SHP77 (cell line): ENCODE measurements at places on chromosomes 7 and 10.

GRCh38 chr10:82889728-82890127 is 1014.7 kb downstream of the NRG3 start:
- DNase-seq, result no peak

DNA sequence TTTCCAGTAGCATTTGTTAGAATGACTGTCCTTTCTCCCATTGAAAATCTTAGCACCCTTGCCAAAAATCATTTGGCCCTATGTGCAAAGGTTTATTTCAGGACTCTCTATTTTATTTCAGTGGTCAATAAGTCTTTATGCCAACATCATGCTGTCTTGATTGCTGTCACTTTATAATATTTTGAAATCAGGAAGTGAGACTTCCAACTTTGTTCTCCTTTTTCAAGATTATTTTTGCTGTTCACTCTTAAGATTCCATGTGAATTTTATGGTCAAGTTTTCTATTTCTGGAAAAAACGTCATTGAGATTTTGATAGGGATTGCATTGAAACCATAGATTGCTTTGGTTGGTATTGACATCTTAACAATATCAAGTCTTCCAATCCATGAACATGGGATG is 65.1 kb downstream of the PAXIP1 start:
- no peak for DNase-seq

DNA sequence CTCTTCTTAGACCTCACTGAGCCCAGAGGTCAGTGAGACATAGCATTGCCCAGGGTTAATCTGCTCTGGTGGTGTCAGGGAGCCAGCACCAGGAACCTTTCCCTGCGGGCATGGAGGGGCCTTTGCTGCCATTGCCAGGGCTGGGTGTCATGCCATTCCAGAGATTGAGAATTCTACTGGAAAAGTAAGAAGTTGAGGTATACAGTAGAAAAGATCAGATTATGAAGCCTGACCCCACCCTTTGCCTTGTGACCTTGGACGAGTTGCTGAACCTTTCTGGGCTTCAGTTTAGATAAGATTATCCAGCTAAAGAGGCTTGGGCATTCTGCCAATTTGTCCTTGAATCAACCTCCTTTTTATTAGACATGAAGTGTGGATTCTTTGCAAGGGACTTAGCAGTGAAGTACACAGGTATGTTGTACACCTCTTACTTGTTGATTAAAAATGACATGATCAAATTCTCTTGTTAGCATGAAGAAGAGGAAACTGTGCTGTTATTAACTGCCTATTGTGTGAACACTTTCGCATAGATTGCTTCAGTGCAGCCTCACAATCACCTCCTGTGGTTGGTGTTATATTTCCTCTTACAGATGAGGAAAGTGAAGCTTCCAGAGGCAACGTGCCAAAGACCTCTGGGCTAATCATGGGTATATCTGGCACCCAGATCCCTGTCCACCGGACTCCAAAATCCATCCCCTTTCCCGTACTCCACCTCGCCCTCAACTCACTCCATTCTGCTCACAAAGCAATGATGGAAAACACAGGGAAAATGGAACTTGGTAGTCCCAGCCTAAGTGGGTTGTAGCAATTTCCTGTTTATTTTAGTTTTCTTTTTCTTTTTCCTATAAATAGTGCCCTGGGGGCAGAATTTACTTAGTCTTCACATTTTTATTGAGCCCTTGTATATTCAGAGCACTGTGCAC is 151.3 kb downstream of the CAMK1D start:
- no peak for DNase-seq

DNA sequence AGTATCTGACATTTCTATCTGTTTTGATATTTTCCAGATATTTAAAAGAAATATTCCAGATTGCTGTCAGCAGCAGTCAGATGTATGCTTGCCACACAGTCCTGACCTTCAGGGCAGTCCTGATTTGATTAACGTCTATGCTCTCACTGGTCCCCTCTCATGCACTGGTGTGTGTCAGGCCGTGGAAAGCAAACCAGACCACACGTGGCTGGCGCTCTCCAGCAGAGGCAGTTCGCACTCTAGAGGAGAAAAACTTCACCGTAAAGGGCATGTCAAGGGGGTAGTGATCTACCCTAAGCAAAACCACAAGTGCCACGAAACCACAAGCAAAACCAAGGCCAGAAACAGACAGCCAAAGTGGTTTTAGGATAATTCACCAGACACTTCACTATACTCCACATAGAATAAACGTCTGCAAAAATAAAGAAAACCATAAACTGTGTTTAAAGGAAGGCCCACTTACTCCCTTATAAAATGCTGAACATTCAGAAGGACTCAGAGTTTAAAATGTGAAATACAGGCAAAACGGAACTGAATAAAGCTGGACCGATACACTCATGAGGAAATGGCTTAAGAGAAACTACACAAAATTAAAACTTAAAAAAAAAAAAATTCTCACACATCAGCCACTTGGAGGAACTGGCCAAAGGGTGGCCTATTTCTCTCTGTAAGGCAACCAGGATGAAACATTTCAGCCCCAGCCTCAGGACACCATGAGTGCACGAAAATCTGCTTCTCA is 26.4 kb downstream of the PARP12 start:
- DNase-seq, result no peak

GRCh38 chr7:11689096-11689495 is 142.9 kb downstream of the THSD7A start:
- no peak for DNase-seq

- DNase-seq, result peak; percentile 63
Measured at GRCh38 chr10:12484002-12484918, 134.9 kb downstream of the CAMK1D start.
